Thoracic aorta (tissue), 2 donors: ENCODE measurements at places on chromosomes 3 and 15. TPM values are rescaled to one million over a fixed set of nuclear protein-coding genes. Genes with fewer than 3 reads are reported as not detected.

GRCh38 chr15:97052513-97052912, 722.0 kb downstream of the NR2F2 start:
- no peak for DNase-seq

DNA sequence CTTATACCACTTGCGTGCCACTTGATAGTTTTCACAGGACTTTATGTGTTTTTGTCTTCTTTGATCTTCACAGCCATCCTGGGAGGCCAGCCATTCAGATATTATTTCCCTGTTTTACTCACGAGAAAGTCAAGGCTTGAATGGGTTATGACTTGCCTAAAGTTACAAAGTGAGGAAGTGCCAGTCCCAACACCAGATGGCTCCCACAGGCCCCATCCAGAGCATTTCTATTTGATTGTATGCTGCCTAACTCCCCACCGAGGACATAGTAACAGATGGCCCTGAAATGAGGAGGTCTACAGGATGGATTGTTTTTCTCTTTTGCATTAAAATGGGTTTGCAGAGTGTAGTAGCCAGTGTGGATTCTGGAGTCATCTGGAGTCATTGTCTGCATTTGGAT, 74.5 kb downstream of the SPTSSB start:
- no peak for DNase-seq

GRCh38 chr15:49101536-49101935, 53.9 kb downstream of the COPS2 start:
- DNase-seq, result no peak

DNA sequence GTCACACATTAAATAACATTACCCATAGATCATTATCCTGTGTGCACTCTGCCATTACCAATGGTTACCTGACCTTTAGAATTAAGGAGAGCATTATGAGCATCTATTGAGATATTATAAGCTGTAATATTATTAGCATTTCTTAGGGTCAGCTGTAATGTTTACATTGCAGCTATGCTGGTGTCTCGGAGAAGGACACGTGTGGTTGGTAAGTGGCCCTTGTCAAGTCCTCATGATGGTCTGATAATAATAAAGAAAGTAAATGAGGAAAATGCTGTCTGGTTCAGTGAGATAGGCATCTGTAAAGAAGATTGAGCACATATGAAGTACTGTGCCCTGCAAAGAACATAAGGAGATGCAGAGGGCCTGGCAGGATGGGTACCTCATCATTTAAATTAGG, 71.7 kb upstream of the ARL6 start:
- no peak for DNase-seq

GRCh38 chr3:72614394-72615074, 233.7 kb downstream of the SHQ1 start:
- no peak for DNase-seq

SAMD7 gene
- total RNA-seq, result not detected

- no peak for DNase-seq
Observed at GRCh38 chr15:48414015-48414414, 82.8 kb downstream of the DUT start.

DNA sequence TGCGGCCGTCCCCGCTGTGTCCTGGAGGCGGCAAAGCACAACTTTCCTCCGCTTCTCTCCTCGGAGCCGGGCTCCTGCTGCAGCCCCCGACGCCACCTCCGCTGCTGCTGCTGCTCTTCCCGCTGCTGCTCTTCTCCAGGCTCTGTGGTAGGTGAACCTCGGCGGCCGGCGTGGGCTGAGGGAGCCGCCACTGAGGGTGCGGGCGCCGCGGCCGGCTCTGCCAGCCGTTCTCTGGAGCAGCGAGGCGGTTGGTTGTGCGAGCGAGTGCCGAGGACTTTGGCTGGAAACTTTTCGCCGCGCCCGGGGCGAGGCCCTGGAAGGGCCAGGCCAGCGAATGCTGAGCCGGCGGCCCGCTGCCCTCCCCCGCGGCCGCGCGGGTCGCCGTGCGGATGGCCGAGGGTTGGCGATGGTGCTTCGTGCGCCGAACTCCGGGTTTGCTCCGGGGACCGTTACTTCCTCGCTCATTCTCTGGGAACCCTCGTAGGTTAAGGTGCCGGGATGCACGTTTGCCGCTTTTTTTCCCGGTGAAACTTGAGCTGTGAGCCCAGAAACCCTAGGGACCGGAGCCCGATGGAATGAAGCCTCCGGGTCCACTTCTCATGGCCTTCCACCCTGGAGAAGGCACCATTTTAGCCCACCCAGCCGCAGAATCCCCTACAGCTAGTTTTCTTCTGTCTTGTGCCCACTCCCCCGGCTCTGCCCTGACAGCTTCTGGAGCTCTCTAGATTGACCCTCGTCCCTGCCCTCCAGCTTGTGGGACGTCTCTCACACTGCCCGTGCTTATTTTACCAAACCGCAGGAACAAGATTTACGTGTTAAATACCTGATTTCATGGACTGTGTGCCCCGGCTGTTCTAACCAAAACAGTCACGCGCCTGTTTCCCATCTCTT, 660 bp downstream of the NECTIN3 start:
- DNase-seq, result no peak

TRIM71 gene
- not detected for total RNA-seq

NR2F2 gene
- total RNA-seq, result 31.8 TPM

TMC3 gene
- not detected for total RNA-seq

- no peak for DNase-seq
Observed at GRCh38 chr3:65406470-65406869, 632.2 kb downstream of the MAGI1 start.

ZBED2 gene
- total RNA-seq, result not detected

- DNase-seq, result no peak
Observed at GRCh38 chr3:13083898-13084297, 10.7 kb upstream of the IQSEC1 start.

DNA sequence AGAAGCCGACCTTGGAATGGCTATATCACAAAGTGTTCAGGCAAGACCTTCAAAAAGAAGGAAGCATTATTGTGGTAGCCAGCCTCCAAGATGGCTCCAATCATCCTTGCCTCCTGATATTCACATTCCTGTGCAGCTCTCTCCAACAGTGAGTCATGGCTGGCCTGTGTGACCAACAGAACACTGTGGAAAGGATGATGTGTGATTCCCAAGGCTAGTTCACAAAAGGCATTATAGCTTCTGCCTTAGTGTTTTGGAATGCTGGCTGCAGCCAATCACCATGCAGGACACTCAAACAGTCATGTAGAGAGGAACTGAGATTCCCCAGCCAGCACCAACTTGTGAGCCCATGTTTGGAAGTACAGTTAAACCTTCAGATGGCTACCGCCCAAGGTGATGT, 102.6 kb downstream of the EFL1 start:
- DNase-seq, result no peak

CLK3 gene
- total RNA-seq, result 114 TPM

CAND2 gene
- 25.9 TPM for total RNA-seq

DNA sequence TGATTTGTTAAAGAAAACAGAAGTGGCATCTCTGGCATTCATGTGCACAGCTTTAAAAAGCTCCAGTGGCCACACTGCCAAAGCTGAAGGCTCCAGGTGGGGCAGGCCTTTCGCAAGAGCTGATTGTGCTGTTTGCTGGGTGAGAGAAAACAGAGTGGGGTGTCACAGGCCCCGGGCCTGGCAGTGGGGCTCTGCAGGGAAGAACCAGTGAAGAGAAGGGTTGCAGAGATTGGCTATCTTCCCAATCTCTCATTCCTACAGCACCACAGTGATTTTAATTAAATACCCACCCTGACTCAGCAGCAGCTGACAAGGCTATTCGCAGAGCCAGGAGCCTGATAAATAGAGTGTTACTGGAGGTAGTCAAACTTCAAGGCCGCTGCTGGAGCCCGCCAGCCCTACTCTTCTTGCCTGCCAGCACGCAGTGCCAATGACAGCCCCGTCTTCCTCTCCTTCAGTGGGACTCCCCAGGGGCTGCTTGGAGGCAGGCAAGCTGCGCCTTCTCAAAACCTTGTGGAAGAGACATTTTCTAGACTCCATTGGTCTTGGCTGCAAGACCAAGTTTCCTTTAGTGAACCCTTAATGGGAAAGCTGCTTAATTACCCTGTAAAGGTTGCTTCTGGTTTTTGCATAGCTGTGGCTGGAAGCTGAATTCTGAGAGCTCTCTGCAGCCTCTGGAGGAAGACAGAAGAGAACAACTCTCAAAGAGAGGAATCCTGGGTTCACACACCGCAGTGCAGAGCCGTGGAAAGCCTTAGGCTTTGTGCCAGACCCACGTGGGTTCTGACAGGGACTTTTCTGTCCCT, 225.8 kb upstream of the SLCO3A1 start:
- DNase-seq, result no peak

DNA sequence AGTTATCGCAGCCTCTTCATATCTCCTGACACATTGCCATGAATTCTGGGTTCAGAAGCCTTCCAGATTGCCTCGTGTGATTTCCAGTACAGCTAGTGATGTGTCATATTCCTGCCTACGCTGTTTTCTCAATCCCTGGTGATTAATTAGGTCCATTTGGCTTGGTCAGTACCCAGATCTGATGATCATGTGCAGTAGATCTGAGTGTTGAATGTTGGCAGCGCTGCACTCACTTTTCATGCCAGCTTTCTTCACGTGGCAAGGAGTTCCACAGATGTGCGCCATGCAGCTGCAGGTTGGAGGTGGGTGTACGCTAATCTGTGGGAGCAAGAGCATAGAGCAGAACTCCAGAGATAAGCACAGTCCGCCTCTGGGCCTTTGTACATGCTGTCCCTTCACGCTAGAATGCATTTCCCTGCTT, 86.9 kb upstream of the COL6A5 start:
- DNase-seq, result no peak

DNA sequence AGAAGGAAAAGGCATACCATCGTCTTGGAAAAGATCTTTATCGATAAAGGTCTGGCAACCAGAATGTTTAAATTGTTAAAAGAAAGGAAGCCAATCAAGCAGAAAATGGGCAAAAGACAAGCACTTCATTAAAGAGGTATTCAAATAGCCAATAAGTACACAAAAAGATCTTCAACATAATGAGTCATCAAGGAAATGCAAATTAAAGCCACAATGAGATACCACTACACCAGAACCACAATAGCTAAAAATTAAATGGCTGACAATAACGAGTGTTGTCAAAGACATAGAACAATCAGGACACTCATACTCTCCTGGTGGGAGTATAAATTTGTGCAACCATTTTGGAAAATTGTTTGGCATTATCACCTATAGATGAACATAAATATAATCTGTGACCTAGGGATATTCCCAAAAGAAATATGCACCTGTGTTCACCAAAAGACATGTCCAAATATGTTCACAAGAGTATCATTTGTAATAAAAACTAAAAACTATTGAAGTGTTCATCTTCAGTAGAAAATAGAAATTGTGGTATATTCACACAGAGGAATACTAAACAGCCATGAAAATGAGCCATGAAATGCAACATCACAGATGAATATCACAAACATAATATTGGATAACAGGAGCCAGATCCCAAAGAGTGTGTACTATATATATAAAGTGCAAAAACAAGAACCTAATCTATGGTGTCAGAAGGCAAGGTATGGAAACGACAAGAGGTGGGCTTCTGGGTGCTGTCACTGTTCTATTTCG, 14.4 kb upstream of the BTBD1 start:
- no peak for DNase-seq

DNA sequence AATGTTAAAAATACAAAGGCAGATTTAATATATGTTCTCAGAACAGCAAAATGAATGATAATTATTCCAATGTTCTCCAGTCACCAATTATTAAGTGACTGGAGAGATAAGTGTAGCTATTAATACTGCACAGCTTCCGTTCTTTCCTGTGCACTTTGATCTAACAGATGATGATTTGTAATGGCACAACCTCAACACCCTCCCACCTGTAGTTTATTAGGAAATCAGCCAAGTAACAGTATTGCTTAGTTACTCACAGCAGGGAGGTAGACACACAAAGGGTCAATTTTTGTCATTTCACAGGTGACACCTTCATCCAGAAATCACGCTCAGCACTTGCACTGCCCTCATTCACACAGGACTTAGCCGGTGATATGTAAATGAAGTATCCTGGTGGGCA, 688.1 kb downstream of the EPHA3 start:
- DNase-seq, result no peak
